Endothelial cell of umbilical vein (primary cell): ENCODE measurements at places on chromosomes 5 and 9.

DNA sequence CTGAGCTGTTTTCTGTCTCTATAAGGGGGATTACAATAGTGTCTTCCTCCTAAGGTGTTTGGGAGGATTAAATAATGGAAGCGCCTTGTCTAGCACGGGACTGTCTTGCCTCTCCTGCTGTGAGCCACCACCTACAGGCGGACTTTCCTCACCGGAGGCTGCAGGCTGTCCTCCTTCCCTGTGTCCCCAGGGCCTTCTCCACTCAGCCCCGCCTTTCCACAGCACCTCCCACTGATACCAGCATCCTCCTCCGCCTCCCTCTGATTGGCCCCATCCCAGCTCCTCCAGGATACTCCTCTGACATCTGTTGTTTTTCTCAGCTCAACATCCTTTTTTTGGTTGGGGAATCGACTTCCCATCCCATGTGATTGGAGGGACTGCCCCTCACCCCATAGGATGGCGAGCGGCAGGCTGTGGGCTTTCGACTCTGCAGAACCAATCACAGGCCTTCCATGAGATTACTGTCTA lies 851 bp upstream of the ZDHHC12 start:
- peak; percentile 70 for DNase-seq

DNA sequence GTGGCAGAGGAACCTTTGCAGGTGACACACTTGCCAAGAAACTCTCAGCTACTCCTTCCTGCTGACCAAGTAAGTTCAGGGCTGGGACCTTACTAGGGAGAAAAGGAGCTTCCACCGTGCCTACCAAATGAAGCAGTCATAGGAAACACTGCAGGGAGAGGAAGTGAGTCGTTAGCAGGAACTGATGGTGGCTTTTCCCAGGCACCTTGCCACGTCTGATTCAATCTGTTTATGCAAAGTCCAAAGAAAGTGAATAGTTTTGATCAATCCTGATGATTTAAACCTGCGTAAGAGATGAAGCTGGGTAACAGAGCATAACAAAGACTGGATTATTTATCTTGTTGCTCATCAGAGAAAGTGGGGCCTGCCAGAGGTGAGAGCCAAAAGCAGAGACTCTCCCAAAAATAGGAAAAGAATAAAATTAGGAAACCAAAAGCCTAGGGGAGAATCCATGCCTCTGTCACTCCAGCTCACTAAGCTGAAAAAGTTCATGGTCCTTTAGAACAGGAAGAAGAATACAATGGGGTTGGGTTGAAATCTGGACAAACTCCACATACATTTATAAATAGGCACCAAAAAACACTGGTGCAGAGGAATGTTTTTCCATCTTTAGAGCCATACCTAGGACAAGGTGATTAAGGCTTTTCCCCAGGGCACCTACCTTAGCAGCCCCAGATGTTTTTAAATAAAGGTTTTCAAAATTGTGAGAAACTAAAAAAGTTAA lies 9.3 kb upstream of the PFDN1 start:
- DNase-seq, result peak; percentile 99

DNA sequence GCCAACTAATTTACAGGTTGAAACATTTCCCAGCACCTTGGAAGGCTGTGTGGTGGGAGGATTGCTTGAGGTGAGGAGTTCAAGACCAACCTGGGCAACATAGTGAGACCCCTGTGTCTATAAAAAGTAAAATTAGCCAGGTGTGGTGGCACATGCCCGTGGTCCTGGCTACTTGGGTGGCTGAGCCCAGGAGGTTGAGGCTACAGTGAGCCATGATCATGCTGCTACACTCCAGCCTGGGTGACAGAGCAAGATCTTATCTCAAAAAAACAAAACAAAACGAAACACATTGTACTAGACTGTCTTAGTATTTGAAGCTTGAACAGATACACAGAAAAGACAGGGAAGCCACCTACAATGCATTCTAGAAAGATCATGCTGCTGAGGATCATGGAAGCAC lies 2.8 kb upstream of the HSDL2 start:
- no peak for DNase-seq

DNA sequence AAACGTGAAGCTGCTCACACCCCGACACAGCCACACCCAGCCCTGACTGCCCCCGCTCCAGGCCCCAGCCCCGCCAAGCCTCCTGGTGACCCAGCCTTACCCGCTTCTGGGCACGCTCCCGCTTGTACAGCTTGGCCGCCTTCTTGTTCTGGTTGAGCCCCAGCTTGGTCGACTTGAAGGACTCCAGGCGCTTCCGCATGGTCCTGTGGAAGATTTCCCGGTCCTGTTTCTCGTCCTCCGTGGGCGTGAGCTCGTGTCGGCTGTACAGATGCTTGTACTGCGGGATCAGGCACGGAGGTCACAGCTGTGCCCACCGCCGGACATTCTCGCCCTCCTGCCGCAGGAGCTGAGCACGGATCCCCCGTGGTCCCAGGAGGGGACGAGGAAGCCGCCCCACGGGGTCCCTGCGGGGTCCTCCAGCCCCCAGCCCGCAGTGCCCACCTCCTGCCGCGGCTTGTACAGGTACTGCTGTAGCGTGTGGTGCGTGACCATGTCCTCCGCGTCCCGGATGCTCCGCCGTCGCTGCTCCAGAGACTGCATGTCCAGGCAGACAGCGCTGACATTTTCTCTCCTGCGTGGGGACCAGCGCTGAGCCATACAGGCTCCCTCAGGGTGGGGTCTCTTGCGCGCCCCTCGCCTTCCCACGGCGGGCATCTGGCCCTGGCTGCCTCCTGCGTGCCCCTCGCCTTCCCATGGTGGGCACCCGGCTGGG lies 33.3 kb downstream of the EXOC3 start:
- no peak for DNase-seq

GRCh38 chr5:148922606-148923005 lies 96.2 kb downstream of the ADRB2 start:
- no peak for DNase-seq

DNA sequence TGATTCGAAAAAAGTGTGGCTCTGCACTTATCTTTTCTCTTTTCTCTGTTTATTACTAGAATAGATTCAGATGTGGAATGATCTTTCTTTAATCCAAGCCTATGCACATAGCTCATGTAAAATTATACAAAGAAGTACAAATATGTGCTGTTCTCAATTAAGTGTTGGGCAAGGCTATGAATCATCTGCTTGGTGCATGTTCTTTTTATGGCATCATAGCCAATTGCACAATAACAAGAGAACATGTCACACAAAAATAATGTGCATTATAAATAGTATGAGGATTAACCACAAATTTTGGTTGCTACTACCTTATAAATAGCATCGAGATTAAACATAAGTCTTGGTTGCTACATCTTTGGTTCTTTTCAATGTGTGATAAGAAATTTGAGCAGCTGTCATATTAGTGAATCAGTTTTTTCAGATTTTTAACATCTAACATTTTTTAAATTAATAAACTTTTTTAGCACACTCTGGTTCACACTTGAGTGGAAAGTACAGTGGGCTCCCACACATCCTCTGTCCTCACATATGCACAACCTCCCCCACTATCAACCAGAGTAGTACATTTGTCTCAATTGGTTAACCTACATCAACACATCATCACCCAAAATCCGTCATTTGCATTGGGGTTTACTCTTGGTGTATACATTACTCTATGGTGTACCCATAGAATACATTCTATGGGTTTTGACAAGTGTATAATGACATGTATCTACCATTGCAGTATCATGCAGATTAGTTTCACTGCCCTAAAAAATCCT lies 6.8 kb upstream of the RECK start:
- no peak for DNase-seq

DNA sequence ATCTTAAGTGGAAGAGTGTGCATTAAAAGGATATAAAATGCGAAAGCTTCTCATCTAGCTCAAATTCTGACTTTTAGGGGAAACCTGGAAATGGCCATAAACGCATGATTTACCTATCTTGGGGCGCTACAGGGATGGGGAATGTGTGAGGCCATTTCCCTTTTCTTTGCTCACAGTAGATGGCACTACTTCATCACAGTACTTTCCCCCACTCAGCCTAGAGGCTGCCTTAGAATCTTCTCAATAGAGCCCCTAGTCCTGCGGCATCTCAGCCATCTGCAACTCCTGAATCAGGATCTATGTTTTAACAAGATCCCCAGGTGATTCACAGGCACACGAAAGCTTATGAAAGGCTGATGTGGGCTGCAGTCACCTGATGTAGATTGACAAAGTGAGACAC lies 110.8 kb downstream of the LHFPL2 start:
- peak; percentile 61 for DNase-seq

- DNase-seq, result no peak
These were observed 19.2 kb downstream of the NKD2 start for GRCh38 chr5:1027631-1028441.

- DNase-seq, result no peak
These were observed 717.3 kb upstream of the CHD1 start for GRCh38 chr5:99646011-99646647.

- DNase-seq, result no peak
These were observed 90.1 kb upstream of the VLDLR start for GRCh38 chr9:2531481-2531880.
